Femur (tissue), 1 donor: ENCODE measurements at places on chromosomes 12 and 14.

DNA sequence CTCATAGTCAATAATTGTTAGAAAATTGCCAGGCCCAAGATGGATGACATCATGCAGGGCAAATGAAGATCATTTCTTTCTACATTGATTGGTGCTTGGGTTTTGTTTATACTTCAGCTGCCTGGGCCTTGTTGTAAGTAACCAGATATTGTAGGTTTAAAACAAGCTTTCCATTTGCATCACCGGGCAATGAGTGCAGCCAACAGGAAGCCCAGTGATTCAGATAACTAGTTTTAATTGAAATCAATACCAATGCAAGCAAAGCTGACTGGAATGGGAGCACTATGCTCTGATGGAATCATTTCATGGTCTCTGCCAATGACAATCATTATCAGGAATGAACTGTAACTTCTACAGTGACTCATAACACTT lies 279.3 kb downstream of the DUSP6 start:
- no peak for DNase-seq

- no peak for DNase-seq
Measured at GRCh38 chr12:13253966-13254760, 57.6 kb downstream of the EMP1 start.

DNA sequence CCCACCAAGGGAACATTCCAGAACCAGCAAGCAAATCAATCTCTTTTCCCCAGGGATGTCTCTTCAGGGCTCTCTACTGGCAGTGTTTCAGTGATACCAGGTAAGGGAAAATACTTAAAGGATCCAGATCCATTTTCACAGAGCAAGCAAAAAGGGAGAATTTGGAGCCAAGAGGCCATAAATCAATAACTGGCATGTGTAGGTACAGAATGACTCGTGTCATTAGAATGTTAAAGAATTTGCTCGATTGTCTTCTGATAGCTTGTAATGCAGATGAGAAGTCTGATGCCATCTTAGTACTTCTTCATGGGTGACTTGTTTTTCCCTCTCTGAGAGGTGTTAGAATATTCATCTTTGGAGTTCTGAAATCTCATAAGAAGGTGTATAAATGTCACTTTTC lies 242.9 kb downstream of the KTN1 start:
- DNase-seq: no peak

DNA sequence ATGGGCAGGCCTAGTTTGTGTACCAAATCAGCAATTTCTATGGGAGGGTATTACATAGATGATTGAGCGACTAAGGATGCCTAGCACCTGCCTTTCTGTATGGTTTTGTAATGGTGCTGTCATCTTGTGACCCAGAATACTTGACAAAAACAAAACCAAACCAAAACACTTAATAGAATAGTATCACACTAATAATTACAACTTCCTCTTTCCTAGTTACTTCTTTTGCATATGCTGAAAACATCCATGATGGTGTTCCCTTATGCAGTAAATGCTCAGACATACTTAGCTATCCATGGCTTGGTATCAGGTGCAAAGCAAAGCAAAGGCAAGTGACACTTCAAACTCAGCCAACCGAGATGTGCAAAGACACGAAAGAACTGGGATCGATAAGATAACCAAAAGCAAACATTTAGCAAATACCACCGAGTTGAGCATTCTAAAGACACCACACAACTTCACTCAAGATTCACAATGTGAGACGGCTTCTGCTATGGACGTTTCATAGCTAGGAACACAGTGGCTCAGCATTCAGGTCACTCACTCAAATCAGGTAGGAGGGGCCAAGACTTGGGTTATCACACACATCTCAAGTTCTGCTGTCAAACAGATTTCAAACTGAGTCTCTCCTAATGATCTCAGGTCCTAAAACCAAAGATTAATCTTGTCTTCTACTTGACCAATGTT lies 24.3 kb downstream of the PPP1CC start:
- DNase-seq: no peak

GRCh38 chr12:74586251-74586650 lies 48.6 kb downstream of the ATXN7L3B start:
- DNase-seq: no peak

GRCh38 chr14:105473033-105473676 lies 1.5 kb upstream of the CRIP2 start:
- DNase-seq: peak; percentile 74

DNA sequence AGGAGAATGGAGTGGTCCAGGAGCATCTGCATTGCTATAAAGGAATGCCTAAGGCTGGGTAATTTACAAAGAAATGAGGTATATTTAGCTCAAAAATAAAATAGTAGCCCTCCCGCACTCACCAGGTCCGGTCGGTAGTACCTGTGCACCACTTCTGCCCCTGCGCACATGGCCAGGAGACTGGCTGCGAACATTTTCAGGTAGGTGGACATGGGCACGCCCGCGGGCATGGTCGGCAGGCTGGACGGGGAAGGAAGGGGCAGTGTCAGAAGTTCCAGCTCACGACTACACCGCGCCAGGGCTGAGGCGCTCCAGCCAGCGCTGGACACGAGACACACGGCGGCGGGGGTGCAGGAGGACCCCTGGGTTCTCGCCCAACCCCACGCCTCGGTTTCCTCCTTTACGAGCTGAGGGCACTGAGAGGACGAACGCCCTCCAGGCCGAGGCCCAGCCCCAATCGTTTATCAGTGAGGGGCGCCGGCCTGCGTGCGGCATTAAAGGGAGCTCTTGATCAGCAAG lies 9.1 kb upstream of the TDG start:
- DNase-seq: no peak

- no peak for DNase-seq
Measured at GRCh38 chr12:47303207-47303606, 223.4 kb upstream of the AMIGO2 start.

- DNase-seq: no peak
Measured at GRCh38 chr12:88833641-88834116, 253.4 kb upstream of the KITLG start.

GRCh38 chr14:104039214-104039613 lies 46.3 kb upstream of the ASPG start:
- DNase-seq: no peak

DNA sequence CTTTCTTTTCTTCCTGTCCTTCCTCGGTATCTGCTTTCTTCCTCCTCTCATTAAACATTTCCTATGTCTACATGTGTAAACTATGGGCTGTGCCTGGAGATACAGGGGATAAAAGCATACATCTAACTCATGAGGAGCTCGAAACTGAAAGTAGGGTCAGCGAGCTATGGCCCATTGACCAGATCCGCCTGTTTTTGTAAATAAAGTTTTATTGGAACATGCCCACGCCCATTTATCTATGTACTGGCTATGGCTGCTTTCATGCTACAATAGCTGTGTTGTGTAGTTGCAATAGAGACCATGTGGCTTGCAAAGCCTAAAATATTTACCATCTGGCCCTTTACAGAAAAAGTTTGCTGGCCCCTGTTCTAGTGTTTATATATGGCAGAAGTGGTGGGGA lies 500.8 kb upstream of the GARIN6 start:
- DNase-seq: no peak

- DNase-seq: no peak
Measured at GRCh38 chr14:100271247-100271939, 32.4 kb downstream of the YY1 start.

- DNase-seq: peak; percentile 59
Measured at GRCh38 chr12:62744551-62744950, 190.4 kb downstream of the PPM1H start.

- no peak for DNase-seq
Measured at GRCh38 chr12:132475304-132476037, 14.5 kb upstream of the FBRSL1 start.

- no peak for DNase-seq
Measured at GRCh38 chr14:96112032-96112431, 72.9 kb downstream of the C14orf132 start.

DNA sequence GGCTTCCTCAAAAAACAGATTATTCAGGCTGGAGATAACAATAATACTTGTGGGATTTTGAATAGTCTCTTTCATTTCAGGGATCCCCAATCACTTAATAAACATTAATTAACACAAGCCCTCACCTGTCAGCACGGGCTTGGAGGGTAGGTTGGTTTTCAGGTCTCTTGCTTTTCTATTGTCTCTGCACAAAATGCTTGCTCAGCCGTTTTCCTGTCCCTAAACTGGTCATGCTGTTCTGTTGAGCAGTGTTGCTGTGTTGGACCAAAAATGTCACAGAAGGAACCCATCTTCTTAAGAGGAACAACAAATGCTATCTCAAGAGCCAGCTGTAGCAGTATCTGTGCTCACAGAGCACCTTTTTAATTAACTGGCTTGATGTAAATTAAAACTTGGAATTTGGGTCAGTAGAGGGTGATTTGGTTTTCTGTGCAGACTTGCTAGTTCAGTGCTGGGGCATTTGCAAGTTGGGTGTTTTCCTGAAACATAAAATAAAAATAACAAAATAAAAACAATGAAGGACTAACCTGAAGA lies 231.8 kb upstream of the CRY1 start:
- DNase-seq: no peak

- no peak for DNase-seq
Measured at GRCh38 chr14:61225344-61225743, 55.8 kb downstream of the TMEM30B start.

- DNase-seq: no peak
Measured at GRCh38 chr14:77322250-77322902, 1.5 kb downstream of the GSTZ1 start.

- DNase-seq: no peak
Measured at GRCh38 chr14:76268047-76268431, 107.9 kb upstream of the ESRRB start.

DNA sequence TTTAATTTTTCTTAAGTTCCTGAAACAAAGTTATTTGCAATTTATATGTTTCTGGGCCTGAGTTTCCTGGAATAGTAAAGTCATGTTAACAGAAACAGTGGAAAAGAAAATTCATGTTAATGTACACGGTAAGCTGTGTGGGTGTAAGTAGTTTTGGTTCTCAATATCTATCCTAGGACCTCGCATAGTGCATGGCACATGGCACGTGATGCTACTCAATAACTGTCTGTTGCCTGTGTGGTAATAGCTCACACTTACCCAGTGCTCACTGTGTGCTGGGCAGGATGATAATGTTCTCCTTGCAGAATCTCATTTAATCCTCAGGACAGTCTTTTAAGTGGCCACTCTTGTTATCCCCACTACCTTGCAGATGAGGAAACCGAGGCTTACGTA lies 100.7 kb downstream of the DUSP16 start:
- no peak for DNase-seq

- no peak for DNase-seq
Measured at GRCh38 chr14:101474563-101475455, 86.5 kb upstream of the DIO3 start.

- no peak for DNase-seq
Measured at GRCh38 chr12:119576915-119577314, 16.7 kb upstream of the TMEM233 start.

DNA sequence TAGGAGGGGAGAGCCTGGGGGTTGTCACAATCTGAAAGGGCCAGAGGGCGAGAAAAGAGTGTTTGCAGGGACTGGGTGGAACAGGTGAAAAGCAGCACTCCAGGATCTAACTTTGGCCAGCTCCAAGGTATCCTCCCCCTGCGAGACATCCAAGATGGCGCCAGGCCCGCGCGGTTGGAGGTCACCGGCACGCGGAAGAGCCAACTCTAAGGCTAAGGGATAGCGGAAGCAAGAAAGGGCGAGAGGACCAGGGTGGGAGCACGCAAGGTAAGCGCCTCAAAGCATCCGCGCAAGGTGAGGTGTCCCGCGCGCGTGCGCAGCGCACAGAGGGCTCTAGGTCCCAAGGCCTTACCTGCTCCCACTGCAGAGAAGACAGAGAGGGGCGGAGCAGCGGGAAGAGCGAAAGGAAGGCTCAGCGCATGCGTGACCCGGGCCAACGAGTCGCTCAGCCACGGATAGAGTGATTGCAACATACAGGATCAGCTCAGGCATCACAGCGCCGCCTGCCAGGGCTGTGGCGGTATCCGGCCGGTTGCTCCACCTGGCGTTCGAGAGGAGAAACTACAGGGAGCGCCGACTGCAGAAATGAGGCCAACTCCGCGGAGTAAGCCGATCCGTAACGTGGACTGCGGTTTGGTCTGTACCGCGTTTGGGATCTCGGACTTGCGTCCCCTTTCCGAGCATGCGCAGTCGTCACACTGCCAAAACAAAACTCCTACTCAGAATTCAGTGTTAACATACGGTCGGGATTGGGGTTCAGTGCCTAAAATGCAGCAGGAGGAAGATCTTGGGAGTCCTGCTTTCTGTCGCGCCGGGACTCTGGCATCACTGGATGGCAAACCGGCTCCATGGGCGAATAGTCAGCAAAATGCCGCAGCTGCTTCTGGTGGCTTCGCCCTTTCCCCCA lies at the start of gene ATP5MC2:
Gene ATP5MC2, minus strand, starts transcription at position 383 of the 907 bp plus-strand sequence. CDS start 3,469 bp downstream, outside the sequence.
- DNase-seq: peak; percentile 100

DNA sequence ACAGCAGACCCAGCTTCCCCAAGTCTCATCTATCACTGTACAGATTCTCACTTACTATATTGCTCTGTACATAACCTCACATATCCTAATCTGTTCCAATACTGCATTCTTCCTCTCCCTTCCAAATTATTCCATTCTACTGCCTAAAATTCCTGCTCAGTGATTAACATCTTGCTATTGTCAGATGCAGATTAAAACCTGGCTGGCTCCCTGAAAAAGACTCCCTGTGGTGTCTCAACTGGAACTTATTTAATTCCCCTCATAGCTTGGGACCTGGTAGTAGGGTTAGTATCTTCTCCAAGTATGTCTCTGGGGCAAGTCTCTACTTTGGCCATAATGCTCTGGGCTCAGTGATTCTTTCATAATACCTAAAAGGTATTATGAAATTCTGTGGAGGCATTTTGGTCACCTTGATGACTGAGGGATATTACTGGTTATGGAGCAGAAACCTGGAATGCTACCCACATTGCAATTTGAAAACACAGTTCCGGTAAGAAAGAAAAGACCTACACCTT lies 55.8 kb downstream of the PAWR start:
- no peak for DNase-seq

DNA sequence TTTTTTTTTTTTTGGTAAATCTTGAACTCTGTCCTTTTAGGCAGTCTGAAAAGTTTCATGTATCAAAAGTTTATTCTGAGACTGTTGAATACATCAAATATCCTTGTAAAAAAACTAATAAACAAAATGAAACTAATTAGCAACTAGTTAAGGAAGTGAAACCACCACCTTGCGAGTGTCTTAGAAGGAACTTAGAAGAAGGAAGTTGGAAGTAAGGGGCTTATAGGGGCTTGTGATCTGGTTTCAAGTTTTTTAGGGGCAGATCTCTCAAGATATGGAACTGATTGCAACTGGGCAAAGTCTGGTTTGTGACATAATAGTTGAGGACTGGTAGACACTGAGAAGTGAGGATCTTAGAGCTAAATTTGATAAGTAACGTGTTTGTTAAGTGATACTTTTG lies 748.8 kb downstream of the C12orf50 start:
- no peak for DNase-seq

- peak; percentile 90 for DNase-seq
Measured at GRCh38 chr14:94936401-94936892, 166.5 kb upstream of the GSC start.

GRCh38 chr14:35806006-35806907 lies 2.8 kb downstream of the RALGAPA1 start:
- no peak for DNase-seq
